Sigmoid colon (tissue), 7 donors: ENCODE measurements at places on chromosomes 3 and 15. TPM values are rescaled to one million over a fixed set of nuclear protein-coding genes. Genes with fewer than 3 reads are reported as not detected.

DNA sequence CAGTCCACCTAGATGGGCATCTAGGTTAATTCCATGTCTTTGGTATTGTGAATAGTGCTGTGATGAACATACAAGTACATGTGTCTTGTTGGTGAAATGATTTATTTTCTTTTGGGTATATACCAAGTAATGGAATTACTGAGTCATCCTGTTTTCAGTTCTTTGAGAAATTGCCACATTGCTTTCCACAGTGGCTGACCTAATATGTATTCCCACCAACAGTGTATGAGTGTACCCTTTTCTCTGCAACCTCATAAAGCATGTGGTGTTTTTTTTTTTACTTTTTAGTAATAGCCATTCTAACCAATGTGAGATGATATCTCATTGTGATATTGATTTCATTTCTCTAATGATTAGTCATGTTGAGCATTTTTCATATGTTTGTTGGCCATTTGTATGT is 86.0 kb upstream of the NDN start:
- no peak overlapping the region for H3K27ac ChIP-seq
- no peaks in the 10 kb centered on the region for H3K27me3 ChIP-seq
- no peak for DNase-seq

The RASGRF1 gene
- total RNA-seq, result 0.55 TPM

The TMEM212 gene
- not detected for total RNA-seq

The KIF7 gene
- total RNA-seq, result 5.4 TPM

The CLDN18 gene
- total RNA-seq, result not detected

DNA sequence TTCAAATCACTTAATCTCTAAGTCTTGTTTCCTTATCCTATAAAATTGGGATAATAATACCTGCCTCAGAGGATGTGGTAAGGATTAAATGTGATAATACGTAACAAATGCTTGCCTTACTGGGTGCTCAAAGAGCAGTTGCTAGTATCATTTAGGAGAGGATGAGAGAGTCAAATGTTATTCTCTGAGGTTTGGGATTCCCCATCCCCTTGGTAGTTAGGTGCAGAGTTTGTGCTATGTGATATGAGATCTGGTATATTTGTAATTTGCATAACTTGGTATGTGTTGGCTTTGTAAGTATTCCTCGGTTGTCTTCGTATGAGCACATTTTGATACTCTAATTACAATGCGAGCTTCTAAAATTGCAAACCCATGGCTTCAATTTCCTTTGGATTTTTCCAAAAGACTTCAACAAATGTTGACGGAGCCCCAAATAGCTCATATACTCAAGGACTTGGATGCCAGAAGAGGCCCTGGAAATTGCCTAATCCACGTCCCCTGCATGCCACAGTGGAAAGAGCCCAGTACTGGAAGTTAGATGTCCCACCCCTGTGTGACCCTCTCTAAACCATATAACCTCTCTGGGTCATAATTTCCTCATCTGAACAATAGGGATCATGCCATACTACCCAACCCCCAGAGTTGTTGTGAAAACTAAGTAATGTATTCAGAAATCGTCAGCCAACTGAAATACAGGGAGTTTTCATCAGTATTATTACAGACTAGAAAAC is 85.0 kb downstream of the FBN1 start:
- H3K27me3 ChIP-seq, result no peaks in the 10 kb centered on the region
- H3K4me3 ChIP-seq, result no peak overlapping the region
- peak overlapping the region; percentile 82 for H3K27ac ChIP-seq
- no peak for DNase-seq
- H3K36me3 ChIP-seq, result no peaks in the 10 kb centered on the region

- H3K27me3 ChIP-seq, result no peaks in the 10 kb centered on the region
- H3K4me1 ChIP-seq, result no peaks in the 10 kb centered on the region
Observed at GRCh38 chr15:43550527-43551363, 33.3 kb downstream of the MAP1A start.

DNA sequence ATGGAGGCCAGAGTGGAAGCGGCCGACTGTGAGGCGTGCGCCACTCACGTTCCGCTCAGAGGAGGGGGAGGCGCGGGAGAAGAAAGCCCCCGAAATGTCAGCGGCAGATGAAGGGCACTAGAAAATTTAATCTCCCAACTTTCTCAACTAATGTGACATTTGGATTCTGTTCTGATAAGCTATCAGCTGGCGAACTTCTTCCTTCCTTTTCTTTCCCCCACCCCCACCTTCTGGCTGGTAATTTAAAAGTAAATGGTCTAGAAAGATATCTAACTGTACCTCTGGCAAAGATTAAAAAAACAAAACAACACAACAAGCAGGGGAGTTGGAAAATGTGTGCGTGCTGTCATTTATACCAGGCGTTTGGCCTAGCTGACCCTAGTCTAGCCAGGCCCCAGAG is 26.4 kb upstream of the TMEM115 start:
- H3K27ac ChIP-seq, result no peak overlapping the region
- DNase-seq, result no peak
- no peak overlapping the region for H3K4me3 ChIP-seq
- H3K36me3 ChIP-seq, result no peaks in the 10 kb centered on the region
- H3K27me3 ChIP-seq, result no peaks in the 10 kb centered on the region

The GPR160 gene
- 0.16 TPM for total RNA-seq

- no peak overlapping the region for H3K4me3 ChIP-seq
- peak overlapping the region; percentile 11 for H3K27ac ChIP-seq
- H3K27me3 ChIP-seq, result no peaks in the 10 kb centered on the region
- no peak for DNase-seq
Observed at GRCh38 chr3:146308682-146309081, 57.8 kb upstream of the PLSCR4 start.

The ST8SIA2 gene
- total RNA-seq, result 0.16 TPM

GRCh38 chr3:161274691-161275298 is 53.7 kb downstream of the NMD3 start:
- no peak overlapping the region for H3K27ac ChIP-seq

DNA sequence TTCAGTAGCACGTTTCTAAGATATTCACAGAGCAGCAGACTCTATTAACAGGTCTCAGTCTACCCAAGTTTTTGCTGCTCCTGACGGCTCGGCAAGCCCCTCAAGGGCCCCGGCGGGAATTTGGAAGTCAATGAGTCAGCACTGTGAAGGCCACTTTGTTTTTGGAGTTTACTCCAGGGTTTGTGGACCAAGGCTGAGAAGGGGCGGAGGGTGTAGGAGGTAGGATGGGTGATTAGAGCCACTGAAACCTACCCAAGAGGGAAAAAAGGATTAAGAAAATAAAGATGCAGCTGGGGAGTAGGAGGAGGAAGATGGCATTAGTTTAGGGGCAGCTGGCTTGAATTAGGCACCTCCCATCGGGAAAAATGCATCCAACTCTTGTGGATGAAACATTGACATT is 87.6 kb downstream of the BDH1 start:
- H3K36me3 ChIP-seq, result no peaks in the 10 kb centered on the region
- H3K27ac ChIP-seq, result no peak overlapping the region
- DNase-seq, result no peak
- H3K27me3 ChIP-seq, result no peaks in the 10 kb centered on the region
- H3K4me1 ChIP-seq, result peaks cover 8% of the 10 kb centered on the region

- no peaks in the 10 kb centered on the region for H3K36me3 ChIP-seq
- no peak overlapping the region for H3K4me3 ChIP-seq
- H3K4me1 ChIP-seq, result peaks cover 54% of the 10 kb centered on the region
- H3K27me3 ChIP-seq, result no peaks in the 10 kb centered on the region
Observed at GRCh38 chr3:52193065-52193464, 4.9 kb upstream of the ALAS1 start.

The USP13 gene
- total RNA-seq, result 11.1 TPM
